ENCODE measurements at places on chromosomes 12 and 14.

DNA sequence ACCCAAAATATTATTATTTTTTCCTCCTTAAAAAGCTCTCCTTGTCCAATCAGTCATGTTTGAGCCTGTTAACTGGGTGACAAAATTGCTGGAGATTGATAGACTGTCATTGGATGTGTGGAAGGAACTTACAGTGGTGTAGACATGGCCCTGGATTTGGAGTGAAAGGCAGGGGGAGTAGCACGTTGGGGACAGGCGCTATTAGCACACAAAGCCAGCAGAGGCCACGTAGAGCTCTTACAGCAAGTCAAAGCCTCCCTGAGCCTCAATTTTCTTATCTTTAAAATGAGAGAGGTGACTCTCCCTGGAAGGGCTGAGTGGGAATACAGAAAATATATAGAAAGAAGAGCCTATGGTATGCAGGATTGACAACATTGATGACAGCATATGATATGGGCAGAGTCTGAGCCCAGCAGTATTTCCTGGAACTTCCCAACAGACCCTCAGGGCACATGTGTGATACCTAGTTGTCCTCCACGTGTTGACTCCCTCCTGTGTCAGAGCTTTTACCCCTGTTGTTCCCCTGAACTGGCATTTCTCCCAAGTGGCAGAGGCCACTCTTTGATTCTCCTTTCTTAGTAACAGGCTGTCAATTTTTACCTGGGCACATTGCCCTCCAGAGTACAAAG is 504.9 kb downstream of the VRK1 start:
- DNase-seq, result no peak

- DNase-seq, result no peak
These were observed 1512.4 kb upstream of the FLRT2 start for GRCh38 chr14:84017495-84017894.

DNA sequence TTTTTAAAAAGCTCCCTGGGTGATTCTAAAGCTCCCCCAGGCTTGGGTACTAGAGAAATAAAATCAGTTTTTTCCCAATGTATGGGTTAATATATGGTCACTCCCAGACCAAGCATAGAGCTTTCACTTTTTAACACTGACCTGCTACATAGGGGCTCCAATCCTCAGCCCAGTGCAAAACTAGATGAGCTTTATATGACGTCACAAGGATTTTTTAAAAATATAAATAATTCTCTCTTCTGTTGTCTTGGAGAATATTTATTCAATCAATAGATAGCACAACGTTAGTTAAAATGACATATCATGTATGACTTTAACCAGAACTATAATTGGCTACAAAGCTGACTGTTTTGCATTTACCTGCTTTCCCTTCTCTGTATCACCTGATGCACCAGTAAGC is 137.9 kb upstream of the TMCC3 start:
- DNase-seq, result no peak

- DNase-seq, result no peak
These were observed 117.4 kb downstream of the MGAT4C start for GRCh38 chr12:86138770-86139169.

- DNase-seq, result no peak
These were observed at the start of gene CD69 for GRCh38 chr12:9760699-9761418. CD69 (minus strand) TSS chr12:9760901; CDS start chr12:9760820, 81 bp downstream.

- DNase-seq, result no peak
These were observed 50.8 kb downstream of the RPS6KA5 start for GRCh38 chr14:91009501-91010152.

DNA sequence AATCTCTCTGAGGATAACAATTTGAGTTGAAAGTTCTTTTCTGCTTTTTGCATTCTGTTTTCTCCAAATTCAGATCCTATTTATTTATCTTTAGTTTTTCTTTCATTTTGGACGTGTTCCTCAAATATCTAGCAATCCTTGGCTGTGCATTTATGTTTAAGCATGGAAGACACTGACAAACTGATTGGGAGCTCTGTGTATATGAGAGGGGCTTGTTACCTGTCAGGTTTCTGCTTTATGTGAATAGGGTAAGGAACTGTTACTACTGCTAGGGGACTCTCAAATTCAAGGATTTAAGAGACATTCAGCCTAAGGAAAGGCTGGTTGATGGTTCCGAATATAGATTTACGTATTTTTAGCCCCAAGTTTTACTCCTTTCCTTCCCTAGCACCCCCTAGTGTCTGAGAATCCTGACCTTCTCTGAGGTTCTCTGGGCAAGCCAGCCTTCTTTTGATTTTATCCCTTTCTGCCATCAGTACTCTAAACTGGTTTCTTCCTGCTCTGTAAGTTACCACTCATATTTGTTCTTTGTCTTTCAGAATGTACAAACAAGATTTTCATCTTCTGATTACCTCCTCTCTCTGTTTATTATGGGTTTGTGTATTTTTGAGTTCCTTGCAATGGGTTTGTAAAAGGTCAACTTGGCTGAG is 30.5 kb downstream of the YLPM1 start:
- no peak for DNase-seq

Data from GM04504 (cell line).